ENCODE measurements at places on chromosomes 16 and 17.

DNA sequence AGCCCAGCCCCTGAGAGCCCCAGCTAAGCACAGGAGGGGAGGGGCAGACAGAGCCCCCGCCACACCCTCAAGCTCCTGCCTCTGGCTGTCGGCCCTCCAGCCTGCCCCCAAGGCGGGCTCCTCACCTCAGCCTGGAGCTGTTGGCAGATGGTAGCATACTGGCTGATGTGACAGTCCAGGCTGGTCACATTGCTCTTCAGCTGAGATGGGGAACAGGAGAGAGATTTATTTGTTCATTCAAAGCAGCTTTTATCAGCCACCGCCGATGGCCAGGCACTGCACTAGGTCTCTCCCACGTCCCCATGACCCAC is 14.8 kb downstream of the KIF18B start:
- no peak for DNase-seq

DNA sequence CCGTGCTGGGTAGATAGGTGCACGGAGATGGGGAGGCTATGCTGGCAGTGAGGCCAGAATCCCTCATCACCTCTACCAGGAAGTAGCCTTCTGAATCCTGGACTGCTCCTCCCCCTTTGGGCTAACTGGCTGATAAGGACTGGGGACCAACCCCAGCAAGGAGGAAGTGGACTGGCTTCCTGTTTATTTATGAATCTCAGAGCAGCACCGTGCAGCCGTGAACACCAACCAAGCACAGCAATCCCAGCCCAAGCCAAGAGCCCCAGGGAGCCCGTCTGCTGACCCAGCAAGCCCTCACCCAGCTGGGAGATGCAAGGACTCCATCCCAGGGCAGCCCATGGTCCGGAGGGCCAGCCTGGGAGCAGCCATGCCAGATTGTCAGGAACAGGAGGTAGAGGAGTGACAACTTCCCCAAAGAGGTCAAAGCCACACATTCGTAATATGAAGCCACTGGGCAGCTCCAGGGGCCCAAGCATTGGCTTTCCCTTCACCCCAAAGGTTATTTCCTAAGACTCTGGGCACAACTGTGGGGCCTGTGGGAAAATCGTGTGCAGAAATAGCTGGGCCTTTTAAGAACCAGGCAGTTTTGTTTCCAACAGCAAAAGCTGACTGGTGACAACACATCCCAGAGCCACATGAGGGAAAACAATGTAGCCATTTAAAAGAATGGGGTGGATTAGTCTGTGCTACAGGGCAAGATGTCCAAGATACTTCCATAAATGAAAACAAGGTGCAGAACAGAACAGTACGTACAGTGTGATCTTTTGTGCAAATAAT is 23.9 kb downstream of the PHB1 start:
- DNase-seq: no peak

DNA sequence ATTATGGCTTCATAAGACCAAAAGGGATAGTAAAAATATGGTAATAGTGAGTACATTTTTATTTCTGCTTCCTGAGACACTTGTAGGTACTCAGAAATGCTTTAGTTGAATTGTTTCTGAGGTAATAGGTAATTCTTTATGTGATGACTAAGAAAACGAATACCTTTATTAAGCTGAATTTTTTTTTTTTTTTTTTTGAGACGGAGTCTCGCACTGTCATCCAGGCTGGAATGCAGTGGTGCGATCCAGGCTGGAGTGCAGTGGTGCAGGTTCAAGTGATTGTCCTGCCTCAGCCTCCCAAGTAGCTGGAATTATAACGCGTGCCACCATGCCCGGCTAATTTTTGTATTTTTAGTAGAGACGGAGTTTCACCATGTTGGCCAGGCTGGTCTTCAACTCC is 1.9 kb downstream of the RAD51C start:
- DNase-seq: no peak

DNA sequence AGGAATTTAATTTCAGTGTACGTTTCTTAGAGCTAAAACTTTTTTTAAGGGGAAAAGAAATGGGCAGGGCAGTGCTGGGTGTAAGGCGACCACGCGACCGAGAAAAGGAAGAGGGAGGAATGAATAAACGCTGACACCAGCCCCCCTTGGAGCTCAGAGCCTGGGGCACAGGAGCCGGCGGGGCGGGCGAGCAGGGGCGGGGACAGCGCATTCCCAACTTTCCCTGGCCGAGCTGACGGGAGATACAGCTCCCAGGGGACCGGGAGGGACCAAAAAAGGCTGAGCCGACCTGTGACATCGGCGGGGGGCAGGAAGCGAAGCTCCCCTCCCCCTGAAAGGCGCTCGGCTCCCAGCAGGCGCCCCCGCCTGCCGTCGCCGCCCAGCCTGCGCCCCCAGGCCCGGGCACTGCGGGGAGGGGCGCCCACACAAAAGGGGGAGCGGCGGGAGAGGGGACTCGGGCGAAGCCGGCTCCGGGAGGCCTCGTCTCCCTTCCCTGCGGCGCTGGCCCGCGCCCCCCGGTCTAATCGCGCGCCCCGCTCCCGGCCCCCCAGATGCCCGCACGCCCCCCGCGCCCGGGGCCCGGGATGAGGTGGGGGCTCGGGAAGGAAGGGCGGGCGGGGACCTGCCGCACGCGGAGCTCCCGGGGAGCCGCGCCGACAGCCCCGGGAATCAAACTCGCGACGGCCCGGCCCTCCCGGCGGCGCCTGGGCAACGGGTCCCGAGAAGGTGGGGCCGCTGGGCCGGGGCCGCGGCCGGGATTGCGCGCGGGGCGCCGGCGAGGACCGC is 622 bp downstream of the CUEDC1 start:
- no peak for DNase-seq

DNA sequence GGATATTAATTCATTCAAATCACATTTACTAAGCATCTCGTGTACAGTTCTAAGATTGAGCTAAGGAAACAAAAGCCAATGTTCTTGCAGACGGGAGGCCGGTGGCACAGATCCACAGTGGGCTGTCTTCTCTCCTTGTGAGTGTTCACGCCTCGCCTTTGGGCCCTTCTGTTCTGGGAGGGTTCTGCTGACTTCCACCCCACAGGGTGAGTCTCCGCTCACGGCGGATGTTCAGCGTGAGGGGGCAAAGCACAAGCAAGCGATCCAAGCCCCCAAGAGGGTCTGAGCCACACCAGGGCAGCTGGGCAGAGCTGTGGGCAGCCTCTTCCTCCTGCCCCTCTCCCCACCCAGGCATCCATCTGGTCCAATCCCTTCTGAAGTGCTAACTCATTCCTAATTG is 84.3 kb upstream of the DOC2B start:
- DNase-seq: no peak

DNA sequence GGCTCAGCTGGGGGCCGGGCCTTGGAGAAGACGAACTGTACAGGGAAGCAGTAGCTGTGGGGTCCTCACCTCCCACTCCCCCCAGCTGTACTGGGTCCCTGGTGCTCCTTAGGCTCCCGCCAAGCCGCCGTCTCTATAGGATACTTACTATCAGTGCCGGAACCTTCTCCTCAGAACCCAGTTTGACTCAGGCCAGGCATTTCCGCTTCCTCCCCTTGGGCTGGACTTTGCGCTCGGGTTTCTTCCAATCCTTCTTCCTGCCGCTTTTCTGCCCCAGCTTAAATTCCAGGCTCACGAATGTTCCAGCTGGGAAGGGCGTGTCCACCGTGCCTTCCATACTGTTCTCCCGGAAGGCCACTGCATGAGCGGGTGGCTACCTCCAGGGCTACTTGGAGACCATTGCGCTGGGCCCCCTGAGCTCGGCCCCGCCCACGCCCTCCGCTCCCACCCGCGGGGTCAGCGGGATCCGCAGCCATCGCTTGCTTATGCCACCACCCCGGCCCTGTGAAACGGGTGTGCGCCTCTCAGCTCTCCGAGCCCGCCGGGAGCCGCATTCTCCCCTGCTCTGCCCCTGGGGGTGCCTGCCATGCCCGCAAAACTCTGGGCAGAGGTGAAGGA is 1795.9 kb downstream of the TP53TG3F start:
- DNase-seq: no peak

DNA sequence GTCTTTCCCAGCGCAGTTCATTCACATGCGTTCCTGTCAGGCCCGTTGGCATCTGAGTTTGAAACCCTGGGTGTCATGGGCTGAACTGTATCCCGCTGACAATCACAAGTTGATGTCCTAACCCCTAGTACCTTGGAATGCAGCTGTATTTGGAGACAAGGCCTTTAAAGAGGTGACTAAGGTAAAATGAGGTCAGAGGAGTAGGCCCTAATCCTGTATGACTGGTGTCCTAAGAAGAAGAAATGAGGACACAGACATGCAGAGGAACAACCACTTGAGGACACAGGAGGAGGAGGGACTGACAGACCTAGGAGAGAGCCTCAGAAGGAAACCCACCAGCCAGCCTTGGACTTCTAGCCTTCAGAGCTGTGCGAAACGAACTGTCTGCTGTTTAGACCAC is 33.1 kb downstream of the TRPV2 start:
- DNase-seq: no peak

GRCh38 chr17:8692916-8693315 is 51.7 kb downstream of the CCDC42 start:
- no peak for DNase-seq

GRCh38 chr16:24116989-24117388 is 139.1 kb upstream of the CACNG3 start:
- DNase-seq: no peak

GRCh38 chr16:67294938-67295361 is 15.6 kb downstream of the PLEKHG4 start:
- peak; percentile 51 for DNase-seq

GRCh38 chr16:86680162-86680561 is 101.8 kb downstream of the FOXL1 start:
- DNase-seq: peak; percentile 76

DNA sequence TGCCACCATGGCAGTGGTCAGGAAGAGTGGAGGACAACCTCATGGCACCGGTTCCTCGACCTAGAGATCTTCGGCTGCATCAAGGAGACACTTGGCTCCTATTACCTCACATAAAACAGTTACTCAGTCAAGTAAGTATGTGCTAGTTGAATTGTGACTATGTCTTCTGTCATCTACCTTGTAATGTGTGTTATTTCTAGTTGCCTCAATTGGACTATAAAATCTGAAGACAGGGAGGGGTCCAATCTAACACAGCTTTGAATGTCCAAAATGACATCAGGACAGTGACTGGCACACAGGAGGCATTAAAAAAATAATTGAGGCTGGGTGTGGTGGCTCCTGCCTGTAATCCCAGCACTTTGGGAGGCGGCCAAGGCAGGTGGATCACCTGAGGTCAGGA is 17.2 kb downstream of the C16orf86 start:
- DNase-seq: no peak

DNA sequence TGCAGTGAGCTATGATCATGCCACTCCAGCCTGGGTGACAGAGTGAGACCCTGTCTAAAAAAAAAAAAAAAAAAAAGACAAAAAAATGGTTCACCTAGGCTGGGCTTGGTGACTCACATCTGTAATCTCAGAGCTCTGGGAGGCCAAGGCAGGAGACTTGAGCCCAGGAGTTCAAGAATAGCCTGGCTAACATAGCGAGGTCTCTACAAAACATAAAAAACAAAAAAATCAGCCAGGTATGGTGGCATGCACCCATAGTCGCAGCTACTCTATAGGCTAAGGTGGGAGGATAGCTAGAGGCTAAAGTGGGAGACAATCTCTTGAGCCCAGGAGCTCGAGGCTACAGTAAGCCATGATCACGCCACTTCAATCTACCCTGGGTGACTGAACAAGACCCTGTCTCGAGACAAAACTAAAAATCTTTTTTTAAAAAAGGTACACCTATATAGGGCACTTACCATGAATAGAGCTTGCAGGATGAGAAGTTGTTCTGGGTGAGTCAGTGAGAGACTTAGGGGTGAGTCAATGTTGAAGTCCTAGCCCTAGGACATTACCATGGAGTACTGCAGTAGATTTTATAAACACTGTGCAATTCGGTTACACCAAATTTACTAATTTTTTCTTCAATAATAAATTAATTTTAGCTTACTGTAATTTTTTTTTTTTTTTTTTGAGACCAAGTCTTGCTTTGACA is 19.0 kb downstream of the USP32 start:
- no peak for DNase-seq

- no peak for DNase-seq
These were observed 518 bp downstream of the SH2B1 start for GRCh38 chr16:28863929-28864793.
